B cell (primary cell): ENCODE measurements at places on chromosomes 16 and 17.

GRCh38 chr16:89111263-89111662, 17.6 kb downstream of the ACSF3 start:
- no peak for DNase-seq
- peaks cover 62% of the 10 kb centered on the region for H3K36me3 ChIP-seq
- H3K27ac ChIP-seq = no peak overlapping the region
- no peak overlapping the region for H3K4me3 ChIP-seq
- H3K4me1 ChIP-seq = peaks cover 41% of the 10 kb centered on the region

DNA sequence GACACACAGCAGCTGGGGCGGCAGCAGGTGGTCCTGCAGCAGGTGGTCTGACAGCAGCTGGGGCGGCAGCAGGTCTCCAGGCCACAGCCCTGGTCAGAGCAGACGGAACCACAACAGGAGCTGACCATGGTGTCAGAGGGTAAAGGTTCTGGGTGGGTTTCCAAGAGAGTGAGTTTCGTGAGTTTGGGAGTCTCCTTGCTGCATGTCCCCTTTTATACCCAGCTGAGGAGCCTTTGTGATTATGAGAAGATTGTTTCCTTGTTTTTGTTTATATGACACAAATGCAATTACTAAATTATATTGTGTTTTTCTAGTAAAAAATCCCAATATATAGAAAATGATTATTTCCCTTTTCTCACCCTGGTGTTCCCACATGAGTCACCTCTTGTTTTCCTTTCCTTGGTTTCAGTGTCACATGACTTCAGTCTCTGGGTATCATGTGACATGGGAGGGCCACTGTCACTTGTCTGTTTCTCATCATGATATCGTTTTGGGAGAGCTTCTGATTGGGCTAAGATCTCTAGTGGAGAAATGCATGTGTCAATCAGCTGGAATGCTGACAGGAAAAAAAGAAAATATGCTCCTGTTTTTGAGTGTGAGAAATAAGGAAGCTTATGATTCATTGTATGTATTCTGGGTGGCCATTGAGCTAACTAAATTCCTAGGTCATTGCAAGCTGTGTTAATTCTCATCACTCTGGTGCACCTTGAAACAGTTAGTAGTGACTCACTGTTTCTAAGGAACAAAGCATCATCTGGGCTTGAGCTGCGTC, at the start of gene KRTAP4-6:
TSS of gene KRTAP4-6 (minus strand) at position 185 of the 772 bp plus-strand sequence. CDS start at position 128, 57 bp downstream.
- no peaks in the 10 kb centered on the region for H3K36me3 ChIP-seq
- H3K4me3 ChIP-seq = no peak within 1 kb of the TSS
- H3K27me3 ChIP-seq = no peaks in the 10 kb centered on the region
- no peaks in the 10 kb centered on the region for H3K4me1 ChIP-seq

GRCh38 chr16:13084331-13084730, 182.9 kb downstream of the SHISA9 start:
- no peaks in the 10 kb centered on the region for H3K36me3 ChIP-seq
- H3K27ac ChIP-seq = no peak overlapping the region
- no peaks in the 10 kb centered on the region for H3K4me1 ChIP-seq
- H3K27me3 ChIP-seq = no peaks in the 10 kb centered on the region
- no peak overlapping the region for H3K4me3 ChIP-seq

- H3K36me3 ChIP-seq = no peaks in the 10 kb centered on the region
- H3K4me3 ChIP-seq = no peak overlapping the region
- peaks cover 13% of the 10 kb centered on the region for H3K4me1 ChIP-seq
- no peak overlapping the region for H3K27ac ChIP-seq
- no peaks in the 10 kb centered on the region for H3K27me3 ChIP-seq
Observed at GRCh38 chr17:81298991-81299738, 4.1 kb upstream of the SLC38A10 start.

DNA sequence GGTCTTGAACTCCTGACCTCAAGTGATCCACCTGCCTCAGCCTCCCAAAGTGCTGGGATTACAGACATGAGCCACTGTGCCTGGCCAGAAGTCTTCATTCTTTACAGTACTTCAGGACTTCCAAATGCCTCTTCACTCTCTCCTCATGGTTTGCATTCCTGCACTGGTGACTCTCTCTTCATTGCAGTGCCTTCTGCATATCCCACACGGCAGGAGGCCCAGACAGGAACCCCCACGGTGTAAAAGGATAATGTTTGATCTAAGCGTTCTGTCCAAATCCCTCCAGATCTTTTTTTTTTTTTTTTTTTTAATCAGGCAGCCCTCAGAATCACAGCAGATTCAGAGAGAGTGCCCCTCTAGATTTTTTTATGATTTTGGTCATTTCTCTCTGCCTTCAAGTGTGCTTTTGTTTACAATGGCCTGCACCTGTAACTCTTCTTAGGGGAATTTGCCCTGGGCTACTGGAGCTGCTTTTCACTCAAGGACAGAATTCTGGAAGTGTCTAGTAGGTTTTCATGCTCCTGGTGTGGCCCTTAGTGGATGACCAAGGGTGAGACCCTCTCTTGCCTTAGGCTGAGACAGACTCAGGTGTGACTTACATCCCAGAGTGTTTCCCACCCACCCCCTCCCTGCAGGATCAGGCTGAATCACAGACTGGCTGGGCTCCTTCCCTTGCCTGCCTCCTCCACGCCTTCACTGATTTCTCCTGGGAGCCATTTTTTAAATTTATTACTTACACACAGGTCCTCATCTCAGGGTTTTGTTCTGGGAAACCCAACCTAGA, 19.8 kb upstream of the NF1 start:
- no peak overlapping the region for H3K4me3 ChIP-seq
- no peaks in the 10 kb centered on the region for H3K27me3 ChIP-seq
- H3K27ac ChIP-seq = no peak overlapping the region

GRCh38 chr17:10579270-10579669, 29.8 kb upstream of the MYH2 start:
- no peak overlapping the region for H3K4me3 ChIP-seq
- H3K4me1 ChIP-seq = no peaks in the 10 kb centered on the region
- H3K27me3 ChIP-seq = no peaks in the 10 kb centered on the region
- H3K27ac ChIP-seq = no peak overlapping the region

GRCh38 chr17:41369713-41370112, at the start of gene KRT33B:
KRT33B (minus strand) TSS chr17:41369813; CDS start chr17:41369750, 63 bp downstream.
- DNase-seq = no peak
- H3K27ac ChIP-seq = no peak within 1 kb of the TSS
- peaks cover 4% of the 10 kb centered on the region for H3K27me3 ChIP-seq

GRCh38 chr17:74935585-74936469, at the start of gene OTOP3:
OTOP3 (plus strand) TSS chr17:74935898; CDS start chr17:74935922, 24 bp downstream.
- no peak within 1 kb of the TSS for H3K27ac ChIP-seq
- H3K4me3 ChIP-seq = no peak within 1 kb of the TSS
- peaks cover 29% of the 10 kb centered on the region for H3K27me3 ChIP-seq
- H3K4me1 ChIP-seq = no peaks in the 10 kb centered on the region
- H3K36me3 ChIP-seq = no peaks in the 10 kb centered on the region
